ENCODE measurements at places on chromosomes 16 and 17.

GRCh38 chr17:77884019-77884418 lies 74.5 kb upstream of the TNRC6C start:
- no peak for DNase-seq

- no peak for DNase-seq
Measured at GRCh38 chr16:54194334-54194743, 92.2 kb downstream of the IRX3 start.

DNA sequence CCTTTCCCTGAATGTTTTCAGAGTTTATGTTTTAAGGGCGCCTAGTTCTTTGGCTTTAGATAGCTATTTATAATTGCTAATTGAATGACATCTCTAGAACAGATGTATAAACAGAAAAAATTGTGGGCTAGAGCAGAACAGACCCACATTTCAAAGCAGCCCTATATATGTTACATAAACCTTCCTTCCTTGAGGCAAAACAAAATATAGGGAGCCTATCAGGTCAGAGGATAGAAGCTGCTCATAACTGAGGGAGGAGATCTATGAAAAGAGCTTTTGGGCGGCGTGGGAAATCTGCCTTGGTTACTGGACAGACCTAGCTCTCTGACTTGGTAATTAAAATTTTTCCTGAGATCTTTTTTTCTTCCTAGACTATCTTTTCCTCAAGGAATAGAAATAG lies 68.4 kb downstream of the SPAG9 start:
- DNase-seq, result no peak

DNA sequence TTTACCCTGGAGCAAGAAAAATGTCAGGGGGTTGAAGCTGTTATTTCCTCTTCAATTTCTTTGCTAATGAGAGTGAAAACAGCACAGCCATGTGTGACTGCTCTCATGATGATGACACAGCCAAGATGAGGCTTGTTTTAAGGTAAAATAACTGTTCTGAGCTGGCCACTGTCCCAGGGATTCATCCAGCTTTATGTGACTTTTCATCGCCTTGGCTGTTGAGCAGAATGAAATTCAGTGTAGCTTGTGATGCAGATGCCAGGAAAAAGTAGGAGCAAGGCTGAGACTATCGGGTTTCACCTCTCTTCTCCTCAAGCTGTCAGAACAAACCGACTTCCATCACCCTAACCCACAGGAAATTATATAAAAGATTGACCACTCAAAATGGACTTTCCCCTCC lies 361.8 kb upstream of the CDH5 start:
- DNase-seq, result no peak

- no peak for DNase-seq
Measured at GRCh38 chr17:62062944-62063343, 2.1 kb downstream of the MED13 start.

DNA sequence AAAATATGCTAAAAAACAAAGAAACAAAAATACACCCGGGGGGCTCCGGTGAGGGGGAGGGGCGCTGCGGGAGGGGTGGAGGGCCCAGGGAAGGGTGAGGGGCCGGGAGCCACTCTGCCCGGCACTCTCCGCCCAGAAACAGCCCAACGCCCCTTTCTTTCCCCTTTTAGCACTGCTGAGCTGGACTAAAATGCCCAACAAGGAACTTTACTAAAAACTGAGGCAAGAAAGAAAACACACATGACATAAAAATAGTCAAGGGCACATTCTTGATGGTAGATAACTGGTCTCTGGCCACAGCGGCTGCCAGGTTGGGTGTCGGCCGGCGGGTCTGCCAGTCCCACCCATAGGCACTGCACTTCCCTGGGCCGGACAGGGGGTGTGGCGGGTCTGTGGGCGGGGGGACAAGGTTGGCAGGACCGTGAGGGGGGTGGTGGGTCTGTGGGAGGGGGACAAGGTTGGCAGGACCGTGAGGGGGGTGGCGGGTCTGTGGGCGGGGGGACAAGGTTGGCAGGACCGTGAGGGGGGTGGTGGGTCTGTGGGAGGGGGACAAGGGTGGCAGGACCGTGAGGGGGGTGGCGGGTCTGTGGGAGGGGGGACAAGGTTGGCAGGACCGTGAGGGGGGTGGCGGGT lies 20.9 kb downstream of the METRNL start:
- DNase-seq, result no peak

DNA sequence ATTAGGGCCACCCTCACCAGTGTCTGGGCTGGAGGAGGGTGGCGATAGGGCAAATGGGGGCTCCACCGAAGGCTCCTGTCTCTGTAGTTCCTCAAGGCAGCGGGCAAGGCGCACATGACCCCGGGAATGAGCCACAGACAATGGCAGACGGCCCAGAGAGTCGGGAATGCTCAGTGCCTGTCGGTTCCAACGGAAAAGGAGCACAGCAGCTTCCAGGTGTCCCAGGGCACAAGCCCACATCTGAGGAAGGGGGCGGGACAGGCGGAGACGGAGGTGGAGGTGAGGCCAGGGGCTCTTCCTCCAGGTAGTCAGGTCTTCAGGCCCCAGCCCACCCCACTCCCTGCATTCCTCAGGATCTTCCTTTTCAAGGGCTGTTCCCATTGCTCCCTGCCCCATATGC lies 5.1 kb upstream of the SPAG7 start:
- DNase-seq, result no peak

- DNase-seq, result no peak
Measured at GRCh38 chr17:78430892-78431691, 52.6 kb downstream of the PGS1 start.

- DNase-seq, result no peak
Measured at GRCh38 chr16:84572096-84572495, 45.8 kb downstream of the COTL1 start.

GRCh38 chr17:81558941-81559806 lies 7.0 kb upstream of the FAAP100 start:
- DNase-seq, result no peak

DNA sequence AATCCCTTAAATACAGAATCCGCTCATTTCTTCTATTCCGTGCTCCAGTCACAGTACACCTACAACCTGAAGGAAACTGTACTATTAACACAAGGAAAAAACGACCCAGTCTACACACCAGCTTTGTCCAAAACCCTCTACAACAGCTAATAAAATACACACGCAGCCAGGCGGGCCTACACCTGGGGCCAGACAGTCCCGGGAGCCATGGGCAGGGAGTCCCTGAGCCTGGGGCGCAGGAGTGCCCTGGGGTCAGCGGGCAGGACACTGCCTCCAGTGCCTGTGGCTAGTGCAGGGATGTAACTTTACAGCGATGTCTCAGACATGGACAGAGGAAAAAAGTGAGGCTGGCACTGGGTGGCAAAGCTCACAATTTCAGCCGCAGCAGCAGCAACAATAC lies 28.5 kb downstream of the GNPTG start:
- DNase-seq, result no peak

DNA sequence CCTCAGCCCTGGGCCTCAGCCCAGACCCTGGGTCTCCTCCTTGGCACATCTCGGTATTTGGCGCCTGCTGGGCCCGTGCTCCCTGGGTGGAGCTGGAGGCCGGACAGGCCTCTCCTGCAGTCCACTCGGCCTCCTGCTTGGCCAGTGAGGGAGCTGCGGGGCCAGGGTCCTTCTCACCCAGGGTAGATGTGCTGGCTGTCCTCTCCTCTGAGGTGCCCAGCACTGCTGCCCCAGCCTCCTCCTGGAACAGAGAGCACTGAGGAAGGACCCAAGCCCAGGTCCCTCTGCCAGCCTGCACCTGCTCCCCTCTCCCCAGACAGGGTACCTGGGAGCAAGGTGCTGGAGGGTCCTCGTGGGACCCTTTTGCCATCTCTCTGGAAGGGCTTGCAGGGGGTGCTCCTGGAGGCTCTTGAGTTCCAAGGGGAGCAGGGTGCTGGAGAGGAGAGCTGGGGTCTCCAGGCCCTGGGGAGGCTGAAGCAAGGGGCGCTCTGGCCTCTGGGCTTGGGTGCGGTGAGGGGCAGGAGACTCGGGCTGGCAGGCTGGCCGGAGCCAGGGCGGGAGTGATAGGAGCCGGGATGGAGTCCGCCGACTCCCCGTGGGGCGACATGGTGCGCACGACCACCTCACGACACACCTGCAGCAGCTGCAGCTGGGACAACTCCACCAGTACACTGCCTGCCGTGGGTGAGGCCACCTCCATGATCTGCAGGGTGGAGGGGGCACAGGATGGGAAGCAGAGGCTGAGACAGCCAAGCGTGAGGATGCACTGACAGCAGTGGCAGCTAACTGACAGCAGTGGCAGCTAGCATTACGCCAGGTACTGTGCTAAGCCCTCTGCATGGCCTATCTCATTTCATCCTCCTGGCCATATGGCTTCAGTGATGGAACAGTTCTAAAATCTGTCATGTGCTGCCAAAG lies 17.8 kb downstream of the TSPOAP1 start:
- DNase-seq, result no peak

DNA sequence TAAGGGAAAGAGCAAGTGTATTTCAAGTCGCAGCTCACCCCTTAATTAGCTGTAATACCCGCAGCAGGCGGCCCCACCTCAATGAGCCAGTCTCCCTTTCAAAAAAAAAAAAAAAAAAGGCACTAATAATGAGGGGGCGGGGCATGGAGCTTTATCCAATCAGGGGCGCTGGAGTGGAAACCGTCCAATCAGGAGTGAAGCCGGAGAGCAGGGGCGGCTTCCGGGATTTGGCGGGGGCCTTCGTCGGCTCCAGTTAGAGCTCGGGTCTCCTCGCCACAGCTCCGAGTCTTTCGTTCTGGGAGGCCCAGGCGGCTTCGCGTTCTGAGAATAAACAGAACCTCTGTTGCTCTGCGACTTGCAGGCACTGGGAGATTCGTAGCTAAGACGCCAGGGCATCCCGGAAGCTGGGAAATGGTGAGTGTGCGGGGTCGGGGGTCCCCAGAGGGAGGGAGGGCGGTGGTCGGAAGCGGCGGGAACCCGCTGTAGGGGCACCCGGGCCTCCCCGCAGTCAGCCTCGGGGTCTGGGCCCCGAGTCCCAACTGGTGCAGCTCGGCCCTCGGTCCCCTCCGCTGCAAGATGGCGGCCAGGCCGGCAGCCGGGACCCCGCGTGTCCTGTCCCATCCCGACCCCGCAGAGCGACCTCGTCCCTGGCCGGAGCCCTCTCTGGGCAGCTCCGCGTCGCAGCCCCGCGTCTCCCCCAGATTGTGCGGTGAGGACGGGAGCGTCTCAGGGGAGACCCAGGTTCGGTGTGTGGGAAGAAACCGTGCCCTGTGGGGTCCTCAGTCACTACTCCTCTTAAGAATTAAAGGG lies at the start of gene ZNF267:
Gene ZNF267 (plus strand): TSS at position 252 of the 810 bp plus-strand sequence. CDS start 160 bp downstream, at position 412.
- DNase-seq, result peak; percentile 92

GRCh38 chr16:15811481-15812400 lies 45.1 kb downstream of the MYH11 start:
- DNase-seq, result no peak

- DNase-seq, result no peak
Measured at GRCh38 chr16:4924593-4925292, 12.2 kb downstream of the PPL start.

DNA sequence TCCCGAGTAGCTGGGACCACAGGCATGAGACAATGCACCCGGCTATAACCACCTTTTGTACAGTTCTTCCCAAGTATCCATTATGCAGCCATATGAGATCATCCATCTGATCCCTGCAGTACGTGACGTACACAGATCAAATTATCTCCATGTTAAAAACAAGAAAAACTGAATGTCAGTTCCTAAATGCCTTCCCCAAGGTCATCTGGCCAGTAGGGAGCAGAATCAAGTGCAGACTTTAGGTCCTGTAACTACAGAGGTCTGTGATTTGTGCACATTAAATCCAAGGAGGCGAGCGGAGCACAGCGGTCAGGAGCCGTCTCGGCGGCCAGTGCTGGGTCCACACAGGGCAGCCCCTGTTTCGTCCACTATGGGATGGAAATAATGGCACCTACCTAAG lies 23.7 kb downstream of the ZCCHC14 start:
- DNase-seq, result no peak

DNA sequence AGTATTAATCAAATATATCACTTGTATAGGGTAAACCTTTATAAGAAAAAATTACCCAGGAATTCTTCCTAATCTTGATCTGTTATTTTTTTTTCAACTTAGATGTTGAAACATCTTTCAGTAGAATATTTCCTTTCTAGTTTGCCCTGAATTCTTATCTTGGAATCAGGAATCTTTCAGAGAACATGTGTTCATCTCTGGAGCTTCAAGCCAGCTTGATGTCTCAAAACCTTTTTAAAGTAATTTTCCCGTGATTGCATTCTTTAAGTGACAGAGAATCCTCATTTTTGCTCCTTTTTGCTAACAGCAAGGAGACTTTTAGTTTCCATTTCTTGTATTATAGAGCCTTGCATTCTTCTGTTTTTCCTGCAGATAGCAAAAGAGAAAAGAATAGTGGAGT lies 90.8 kb downstream of the ELAC2 start:
- no peak for DNase-seq

- no peak for DNase-seq
Measured at GRCh38 chr17:64718058-64718457, 56.0 kb upstream of the SMURF2 start.

GRCh38 chr17:12909046-12909445 lies 108.8 kb downstream of the ELAC2 start:
- DNase-seq, result no peak

GRCh38 chr16:6726621-6727020 lies 606.0 kb upstream of the RBFOX1 start:
- no peak for DNase-seq

DNA sequence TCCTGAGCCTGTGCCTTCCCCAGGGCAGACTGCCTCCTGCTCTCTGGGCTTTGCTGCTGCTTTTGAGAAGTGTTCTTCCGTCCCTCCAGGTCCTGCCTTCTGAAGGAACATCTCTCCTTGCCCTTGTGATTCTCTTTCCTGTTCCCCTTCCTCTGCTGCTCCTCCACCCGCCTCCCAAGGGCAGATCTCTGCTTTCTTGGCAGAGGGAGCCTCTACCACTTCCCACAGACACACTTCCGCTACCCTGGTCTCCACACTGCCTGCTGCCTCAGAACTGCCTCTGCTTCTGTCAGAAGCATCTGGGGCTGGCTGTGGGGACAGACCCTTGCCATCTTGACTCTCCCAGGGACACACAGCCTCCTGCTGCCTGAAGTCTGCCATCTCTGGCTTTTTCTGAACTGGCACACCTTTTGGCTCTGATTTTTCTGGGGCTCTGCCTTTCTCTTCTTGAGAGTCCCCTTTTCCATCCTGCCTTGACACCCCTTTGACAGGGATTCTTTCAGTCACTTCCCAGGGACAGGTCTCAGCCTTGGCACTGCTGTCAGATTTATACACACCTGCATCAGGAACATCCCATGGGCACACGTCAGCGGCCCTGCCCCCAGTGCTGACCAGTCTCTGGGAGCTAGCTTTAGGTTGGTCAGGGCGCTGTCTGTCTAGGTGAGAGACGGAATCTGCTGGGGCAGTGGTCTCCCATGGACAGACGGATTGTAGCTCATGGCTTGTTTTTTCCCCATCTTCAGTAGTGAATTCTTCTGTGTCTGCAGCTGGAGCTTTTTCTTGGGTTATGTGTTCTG lies 16.6 kb downstream of the GPR179 start:
- no peak for DNase-seq
